ENCODE measurements at places on chromosomes 3 and 15. TPM values are rescaled to one million over a fixed set of nuclear protein-coding genes. Genes with fewer than 3 reads are reported as not detected.

TMC3 gene
- total RNA-seq = not detected

CLDN16 gene
- total RNA-seq = under 0.01 TPM

PLSCR5 gene
- not detected for total RNA-seq

NR2E3 gene
- total RNA-seq = 0.77 TPM

IMPG2 gene
- total RNA-seq = 0.33 TPM

HRG gene
- total RNA-seq = not detected

PLA1A gene
- total RNA-seq = 0.26 TPM

TRNT1 gene
- total RNA-seq = 27.5 TPM

ATP13A5 gene
- not detected for total RNA-seq

IGDCC3 gene
- total RNA-seq = not detected

GPR15 gene
- total RNA-seq = not detected

ASB7 gene
- 15.7 TPM for total RNA-seq

SPTSSB gene
- total RNA-seq = not detected

WDR6 gene
- 59.6 TPM for total RNA-seq

SOX2 gene
- not detected for total RNA-seq

ZNF148 gene
- 41.3 TPM for total RNA-seq

FAM131A gene
- total RNA-seq = 18.5 TPM

KBTBD12 gene
- total RNA-seq = not detected

CFAP100 gene
- not detected for total RNA-seq

All from fibroblast of lung (primary cell).